Left lung (tissue), 14 donors: ENCODE measurements at places on chromosomes 16 and 17. TPM values are rescaled to one million over a fixed set of nuclear protein-coding genes. Genes with fewer than 3 reads are reported as not detected.

Gene ZACN
- polyA plus RNA-seq: 27.5 TPM

Gene SLC2A4
- 1.4 TPM for polyA plus RNA-seq

Gene NHLRC4
- polyA plus RNA-seq: 3.2 TPM

Gene NOG
- polyA plus RNA-seq: 1.5 TPM

Gene NECAB2
- 0.79 TPM for polyA plus RNA-seq

Gene ADAD2
- polyA plus RNA-seq: 0.89 TPM

Gene LRRC37B
- polyA plus RNA-seq: 30.6 TPM

Gene CD300E
- polyA plus RNA-seq: 0.74 TPM

DNA sequence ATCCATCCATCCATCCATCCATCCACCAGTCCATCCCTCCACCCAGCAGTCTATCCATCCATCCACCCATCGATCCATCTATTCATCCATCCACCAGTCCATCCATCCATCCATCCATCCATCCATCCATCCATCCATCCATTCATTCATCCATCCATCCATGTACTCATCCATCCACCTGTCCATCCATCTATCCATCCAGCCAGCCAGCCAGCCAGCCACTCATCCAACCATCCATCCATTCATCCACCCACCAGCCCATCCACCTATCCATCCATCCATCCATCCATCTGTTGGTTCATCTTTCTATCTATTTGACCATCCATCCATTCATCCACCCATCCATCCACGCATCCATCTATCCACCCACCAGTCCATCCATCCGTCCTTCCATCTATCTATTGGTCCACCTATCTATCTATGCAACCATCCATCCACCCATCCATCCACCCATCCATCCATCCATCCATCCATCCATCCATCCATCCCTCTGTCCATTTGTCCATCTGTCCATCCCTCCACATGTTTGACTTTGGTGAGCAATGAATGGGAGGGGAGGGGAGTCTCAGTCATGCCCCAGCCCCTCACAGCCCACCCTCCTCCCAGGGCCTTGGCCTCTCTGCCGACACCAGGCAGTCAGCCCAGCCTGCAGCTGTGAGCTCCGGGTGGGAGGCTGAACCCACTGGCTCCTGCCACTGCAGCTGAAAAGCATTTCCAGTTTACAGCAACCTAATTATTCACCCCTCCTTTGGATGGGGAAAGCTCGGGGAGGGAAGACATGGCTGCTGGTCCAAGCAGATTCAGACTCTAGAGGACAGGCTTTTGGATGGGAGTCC is 38.1 kb upstream of the SSTR5 start:
- no peak for DNase-seq
- H3K27ac ChIP-seq: no peak overlapping the region
- H3K4me1 ChIP-seq: no peaks in the 10 kb centered on the region
- H3K4me3 ChIP-seq: no peak overlapping the region

DNA sequence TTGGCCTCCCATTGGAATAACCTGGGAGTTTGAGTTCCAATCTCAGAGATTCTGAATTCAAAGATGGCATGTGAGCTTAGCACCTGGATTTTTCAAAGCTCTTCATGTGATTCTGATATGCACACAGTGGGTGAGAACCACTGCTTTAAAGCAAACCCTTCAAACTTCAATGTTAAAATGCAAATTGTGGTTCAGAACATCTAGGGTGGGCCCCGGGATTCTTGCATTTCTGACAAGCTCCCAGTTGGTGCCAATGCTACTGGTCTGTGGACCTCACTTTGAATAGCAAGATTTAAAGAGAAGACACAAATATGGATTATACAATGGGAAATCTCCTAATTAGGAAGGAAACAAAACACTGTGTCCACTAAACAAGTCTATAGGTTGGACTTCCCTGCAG is 43.8 kb upstream of the GPRC5B start:
- no peaks in the 10 kb centered on the region for H3K27me3 ChIP-seq
- H3K36me3 ChIP-seq: no peaks in the 10 kb centered on the region
- no peaks in the 10 kb centered on the region for H3K4me1 ChIP-seq
- no peak overlapping the region for H3K27ac ChIP-seq
- DNase-seq: no peak
- no peak overlapping the region for H3K4me3 ChIP-seq

GRCh38 chr16:80463326-80463725 is 77.5 kb upstream of the DYNLRB2 start:
- no peaks in the 10 kb centered on the region for H3K36me3 ChIP-seq
- no peak for DNase-seq
- H3K4me1 ChIP-seq: no peaks in the 10 kb centered on the region
- no peak overlapping the region for H3K4me3 ChIP-seq

DNA sequence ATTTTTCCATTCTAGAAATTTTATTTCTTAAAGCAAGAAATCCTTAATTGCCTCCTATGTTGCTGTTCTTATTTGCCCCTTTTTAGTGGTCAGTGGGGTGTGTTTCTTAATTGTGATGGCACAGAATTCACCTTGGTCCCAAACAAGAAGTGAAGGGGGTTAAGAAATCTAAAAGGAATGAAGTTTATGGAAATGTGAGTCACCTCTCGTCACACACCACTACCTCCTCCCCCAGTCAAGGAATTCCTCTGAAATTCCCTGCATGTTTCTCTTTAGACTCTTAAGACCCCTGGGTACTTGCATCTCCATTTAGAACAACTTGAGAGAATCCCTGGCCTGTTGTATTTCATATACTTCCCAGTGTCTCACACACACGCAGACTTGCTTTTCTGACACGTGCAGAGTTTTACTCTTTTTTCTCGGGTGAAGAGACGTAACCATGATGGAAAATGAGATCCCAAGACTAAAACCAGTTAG is 247.4 kb downstream of the PRKCA start:
- no peak overlapping the region for H3K4me3 ChIP-seq
- DNase-seq: no peak
- H3K27ac ChIP-seq: no peak overlapping the region

GRCh38 chr17:27602721-27603420 is 28.1 kb upstream of the LGALS9 start:
- peaks cover 10% of the 10 kb centered on the region for H3K4me1 ChIP-seq
- peak; percentile 72 for DNase-seq
- H3K36me3 ChIP-seq: peaks cover 69% of the 10 kb centered on the region
- no peak overlapping the region for H3K4me3 ChIP-seq
- no peak overlapping the region for H3K27ac ChIP-seq

DNA sequence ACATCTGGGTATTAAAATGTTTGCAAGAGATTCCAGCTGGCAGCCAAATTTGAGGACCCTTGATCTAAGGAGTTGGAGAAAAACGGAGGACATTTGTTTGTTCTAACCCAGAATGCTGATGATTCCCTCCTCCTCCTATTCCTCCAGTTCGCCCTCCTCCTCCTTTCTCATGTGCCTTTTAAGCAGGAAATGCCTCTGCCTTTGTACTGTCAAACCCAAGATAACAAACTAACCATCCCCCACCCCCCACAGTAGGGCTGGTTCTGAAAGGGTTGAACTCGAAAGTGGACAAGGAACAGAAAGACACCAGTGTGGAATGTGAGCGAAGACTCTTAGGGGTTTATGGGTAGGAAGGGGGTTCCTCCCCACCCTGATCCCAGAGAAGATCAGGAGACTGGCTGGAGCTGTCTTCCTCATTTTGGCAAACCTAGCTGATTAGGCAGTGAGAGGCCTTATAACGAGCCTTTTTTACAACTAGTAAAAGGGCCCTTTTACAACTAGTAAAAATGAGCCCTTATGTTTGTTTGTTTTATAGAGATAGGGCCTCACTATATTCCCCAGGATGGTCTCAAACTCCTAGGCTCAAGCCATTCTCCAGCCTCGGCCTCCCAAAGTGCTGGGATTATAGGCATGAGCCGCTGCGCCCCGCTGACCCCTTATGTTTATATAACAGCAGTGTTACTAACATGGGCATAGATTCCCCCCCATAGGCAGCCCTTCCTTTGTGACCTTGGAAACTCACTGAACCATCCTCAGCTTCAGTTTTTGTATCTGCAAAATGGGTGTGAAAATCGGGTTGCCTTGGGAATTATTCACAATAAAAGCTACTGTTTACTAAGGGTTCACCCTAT is 975 bp downstream of the CHD9 start:
- peak overlapping the region; percentile 65 for H3K4me3 ChIP-seq
- H3K27me3 ChIP-seq: no peaks in the 10 kb centered on the region
- DNase-seq: peak; percentile 65
- peaks cover 59% of the 10 kb centered on the region for H3K4me1 ChIP-seq
- peak overlapping the region; percentile 94 for H3K27ac ChIP-seq

DNA sequence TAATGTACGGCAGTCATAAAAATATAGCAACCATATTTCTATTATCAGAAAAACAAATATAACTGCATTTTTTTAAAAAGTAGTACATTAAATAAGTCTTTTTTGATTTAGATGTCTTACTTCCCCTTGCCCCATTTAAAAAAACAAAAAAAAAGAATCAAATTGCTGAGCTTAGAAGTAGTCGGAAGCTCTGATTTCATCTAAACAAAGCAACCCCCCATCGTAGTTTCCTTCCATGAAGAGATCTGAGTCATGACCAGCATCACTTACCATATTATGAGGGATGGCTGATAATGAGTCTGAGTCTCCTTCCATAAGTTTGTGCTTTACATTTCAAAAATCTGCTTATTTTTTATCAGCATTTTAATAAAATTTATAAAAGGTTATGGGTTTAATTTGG is 86.2 kb downstream of the ITFG1 start:
- H3K27ac ChIP-seq: no peak overlapping the region
- no peaks in the 10 kb centered on the region for H3K27me3 ChIP-seq
- H3K36me3 ChIP-seq: no peaks in the 10 kb centered on the region
- no peaks in the 10 kb centered on the region for H3K4me1 ChIP-seq
- no peak overlapping the region for H3K4me3 ChIP-seq

GRCh38 chr16:84277244-84277823 is 17.3 kb upstream of the WFDC1 start:
- peaks cover 4% of the 10 kb centered on the region for H3K4me1 ChIP-seq
- no peak overlapping the region for H3K27ac ChIP-seq
- no peaks in the 10 kb centered on the region for H3K36me3 ChIP-seq
- H3K4me3 ChIP-seq: no peak overlapping the region
- H3K27me3 ChIP-seq: no peaks in the 10 kb centered on the region
- peak; percentile 90 for DNase-seq

DNA sequence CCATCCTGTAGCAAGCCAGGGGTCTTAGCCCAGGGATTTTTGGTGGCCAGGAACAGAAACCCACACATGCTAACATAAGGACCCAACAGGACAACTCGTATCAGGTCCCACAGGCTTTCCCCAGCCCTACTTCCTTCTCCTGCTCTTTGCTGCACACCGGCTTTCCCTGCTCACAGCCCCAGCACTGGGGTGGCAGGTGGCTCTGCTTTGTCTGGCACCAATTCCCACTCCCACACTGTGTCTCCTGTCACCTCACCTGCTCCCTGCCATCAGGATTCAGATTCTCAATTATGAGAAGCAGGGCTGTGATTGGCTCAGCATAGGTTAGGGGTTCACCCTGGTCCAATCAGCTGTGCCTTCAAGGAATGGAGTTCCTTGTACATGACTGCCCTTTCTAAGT is 94.1 kb downstream of the TMEM132E start:
- H3K27me3 ChIP-seq: no peaks in the 10 kb centered on the region
- H3K4me3 ChIP-seq: no peak overlapping the region
- no peak for DNase-seq
- H3K4me1 ChIP-seq: no peaks in the 10 kb centered on the region
- no peak overlapping the region for H3K27ac ChIP-seq

DNA sequence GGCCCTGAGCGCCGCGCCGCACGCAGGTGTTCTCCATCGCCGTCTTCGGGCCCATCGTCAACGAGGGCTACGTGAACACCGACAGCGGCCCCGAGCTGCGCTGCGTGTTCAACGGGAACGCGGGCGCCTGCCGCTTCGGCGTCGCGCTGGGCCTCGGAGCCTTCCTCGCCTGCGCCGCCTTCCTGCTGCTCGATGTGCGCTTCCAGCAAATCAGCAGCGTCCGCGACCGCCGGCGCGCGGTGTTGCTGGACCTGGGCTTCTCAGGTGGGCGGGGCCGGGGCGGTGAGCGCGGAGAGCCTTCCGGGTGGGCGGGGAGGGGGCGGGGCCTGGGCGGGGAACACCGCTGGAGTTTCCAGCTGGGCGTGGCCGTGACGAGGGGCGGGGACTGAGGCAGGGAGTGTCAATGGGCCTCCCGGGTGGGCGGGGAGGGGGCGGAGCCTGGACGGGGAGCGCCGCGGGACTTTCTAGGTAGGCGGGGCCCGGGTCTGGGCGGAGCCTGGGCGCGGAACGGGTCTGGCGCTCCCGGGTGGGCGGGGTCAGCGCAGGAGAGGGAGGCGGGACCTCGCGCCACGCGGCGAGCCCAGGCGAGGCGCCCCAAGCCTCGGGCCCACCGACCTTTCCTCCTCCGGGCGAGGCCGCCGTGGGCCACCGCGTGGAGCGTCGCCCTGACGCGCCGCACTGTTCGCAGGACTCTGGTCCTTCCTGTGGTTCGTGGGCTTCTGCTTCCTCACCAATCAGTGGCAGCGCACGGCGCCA is 2.4 kb downstream of the SYNGR3 start:
- DNase-seq: no peak
- peaks cover 29% of the 10 kb centered on the region for H3K27me3 ChIP-seq
- no peaks in the 10 kb centered on the region for H3K36me3 ChIP-seq

DNA sequence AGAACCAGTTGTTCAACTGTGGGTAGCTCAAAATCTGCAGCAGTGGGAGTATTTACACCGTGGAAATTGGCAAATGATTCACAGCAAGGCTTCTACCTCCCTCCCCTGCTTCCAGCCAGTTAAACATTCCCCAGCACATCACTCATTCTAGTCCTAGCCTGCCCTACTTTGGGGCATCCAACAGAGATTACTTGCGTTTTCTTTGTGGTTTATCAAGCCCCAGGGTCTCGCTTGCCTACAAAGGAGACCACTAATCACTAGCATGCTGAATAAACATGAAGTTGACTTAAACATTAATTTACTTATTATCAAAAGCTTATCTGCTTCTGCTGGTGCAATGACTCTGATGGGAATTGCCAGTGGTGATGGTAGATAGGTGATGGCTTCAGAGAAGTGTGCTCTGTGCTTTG is 94.5 kb downstream of the MARF1 start:
- DNase-seq: no peak
- no peaks in the 10 kb centered on the region for H3K4me1 ChIP-seq
- no peaks in the 10 kb centered on the region for H3K36me3 ChIP-seq
- H3K27me3 ChIP-seq: no peaks in the 10 kb centered on the region
- H3K4me3 ChIP-seq: no peak overlapping the region

DNA sequence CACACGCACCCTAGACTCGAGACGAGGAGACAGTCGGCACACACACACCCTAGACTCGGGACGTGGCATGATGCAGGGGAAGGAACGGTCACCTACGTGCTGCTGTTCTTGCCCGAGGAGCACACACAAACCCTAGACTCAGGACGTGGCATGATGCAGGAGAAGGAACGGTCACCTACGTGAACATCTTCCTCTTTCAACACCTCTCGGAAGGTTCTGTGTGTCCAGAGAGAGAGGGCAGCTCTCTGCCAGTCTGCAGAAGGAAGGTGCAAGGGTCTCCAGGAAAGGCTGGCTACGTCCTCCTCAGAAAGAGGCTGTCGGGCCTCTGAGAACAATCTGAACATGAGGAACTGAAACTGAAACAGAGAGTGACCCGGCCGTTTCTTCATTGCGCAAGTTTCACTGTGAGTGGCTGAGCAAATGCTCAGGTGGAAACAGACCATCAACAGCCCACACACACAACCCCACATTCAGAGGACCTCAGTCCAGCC is 43.4 kb downstream of the ZNF276 start:
- H3K4me3 ChIP-seq: peak overlapping the region; percentile 39
- peaks cover 28% of the 10 kb centered on the region for H3K36me3 ChIP-seq
- peak overlapping the region; percentile 88 for H3K27ac ChIP-seq
- DNase-seq: no peak
- no peaks in the 10 kb centered on the region for H3K27me3 ChIP-seq
